ENCODE measurements at places on chromosomes 2 and 18. TPM values are rescaled to one million over a fixed set of nuclear protein-coding genes. Genes with fewer than 3 reads are reported as not detected.

GRCh38 chr2:190202604-190203003 lies 117.0 kb downstream of the HIBCH start:
- no peak overlapping the region for H3K27ac ChIP-seq
- no peaks in the 10 kb centered on the region for H3K36me3 ChIP-seq
- no peak for DNase-seq
- no peaks in the 10 kb centered on the region for H3K4me1 ChIP-seq
- H3K27me3 ChIP-seq = no peaks in the 10 kb centered on the region

- no peak overlapping the region for H3K4me3 ChIP-seq
- no peak overlapping the region for H3K27ac ChIP-seq
These were observed 67.3 kb upstream of the RMDN2 start for GRCh38 chr2:37857575-37858399.

GRCh38 chr2:158542577-158542976 lies 85.8 kb downstream of the PKP4 start:
- no peaks in the 10 kb centered on the region for H3K27me3 ChIP-seq
- no peak for DNase-seq
- H3K27ac ChIP-seq = no peak overlapping the region
- H3K4me3 ChIP-seq = no peak overlapping the region
- no peaks in the 10 kb centered on the region for H3K4me1 ChIP-seq
- no peaks in the 10 kb centered on the region for H3K36me3 ChIP-seq

DNA sequence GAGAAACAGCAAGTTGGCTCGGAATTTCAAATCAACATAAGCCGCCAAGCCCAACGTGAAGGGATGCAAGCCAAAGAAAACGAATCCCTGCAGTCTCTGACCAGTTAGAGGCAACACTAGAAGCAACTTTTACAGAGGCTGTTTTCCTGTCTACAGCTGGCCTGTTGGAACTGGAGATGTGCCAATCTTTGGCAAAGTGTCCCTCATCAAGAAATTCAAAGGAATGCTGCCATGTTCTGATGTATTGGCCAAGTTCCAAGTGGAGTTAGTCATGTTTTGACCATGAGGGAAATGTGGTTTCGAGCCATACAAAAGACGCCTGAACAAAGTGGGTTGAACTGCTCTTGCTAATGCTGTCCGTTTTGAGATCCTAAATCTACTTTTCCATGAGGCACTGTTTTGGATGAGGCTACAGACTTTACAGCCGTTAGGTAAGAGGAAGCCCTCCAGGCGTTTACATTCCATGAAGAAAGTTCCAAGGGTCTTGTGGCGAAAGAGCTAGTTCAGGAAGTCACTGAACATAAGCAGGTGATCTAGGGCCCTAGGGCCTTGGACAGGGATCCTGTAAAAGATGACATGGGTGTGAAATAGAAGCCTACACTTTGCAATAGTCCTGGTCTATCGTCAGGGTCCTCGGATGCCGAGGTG lies 140.7 kb upstream of the PXDN start:
- no peaks in the 10 kb centered on the region for H3K27me3 ChIP-seq
- DNase-seq = peak; percentile 77
- H3K4me3 ChIP-seq = no peak overlapping the region
- no peaks in the 10 kb centered on the region for H3K4me1 ChIP-seq
- no peak overlapping the region for H3K27ac ChIP-seq

GRCh38 chr2:223998948-223999347 lies 40.1 kb downstream of the SERPINE2 start:
- DNase-seq = peak; percentile 74
- no peaks in the 10 kb centered on the region for H3K4me1 ChIP-seq
- no peak overlapping the region for H3K27ac ChIP-seq
- peaks cover 1% of the 10 kb centered on the region for H3K36me3 ChIP-seq
- no peak overlapping the region for H3K4me3 ChIP-seq
- H3K27me3 ChIP-seq = no peaks in the 10 kb centered on the region

GRCh38 chr2:236579746-236580315 lies 10.2 kb downstream of the ACKR3 start:
- H3K27ac ChIP-seq = no peak overlapping the region
- no peak for DNase-seq
- H3K36me3 ChIP-seq = no peaks in the 10 kb centered on the region
- no peak overlapping the region for H3K4me3 ChIP-seq

GRCh38 chr18:55488473-55488872 lies 99.5 kb downstream of the TCF4 start:
- H3K36me3 ChIP-seq = no peaks in the 10 kb centered on the region
- no peaks in the 10 kb centered on the region for H3K27me3 ChIP-seq
- no peak overlapping the region for H3K27ac ChIP-seq
- DNase-seq = no peak

GRCh38 chr2:8983571-8983970 lies 19.9 kb downstream of the MBOAT2 start:
- no peak overlapping the region for H3K4me3 ChIP-seq
- no peaks in the 10 kb centered on the region for H3K27me3 ChIP-seq
- peaks cover 10% of the 10 kb centered on the region for H3K4me1 ChIP-seq
- DNase-seq = peak; percentile 42
- no peaks in the 10 kb centered on the region for H3K36me3 ChIP-seq

GRCh38 chr2:11398750-11399437 lies 54.5 kb upstream of the ROCK2 start:
- H3K27ac ChIP-seq = no peak overlapping the region
- no peaks in the 10 kb centered on the region for H3K36me3 ChIP-seq
- H3K4me3 ChIP-seq = no peak overlapping the region
- H3K4me1 ChIP-seq = peaks cover 6% of the 10 kb centered on the region
- no peak for DNase-seq
- no peaks in the 10 kb centered on the region for H3K27me3 ChIP-seq

DNA sequence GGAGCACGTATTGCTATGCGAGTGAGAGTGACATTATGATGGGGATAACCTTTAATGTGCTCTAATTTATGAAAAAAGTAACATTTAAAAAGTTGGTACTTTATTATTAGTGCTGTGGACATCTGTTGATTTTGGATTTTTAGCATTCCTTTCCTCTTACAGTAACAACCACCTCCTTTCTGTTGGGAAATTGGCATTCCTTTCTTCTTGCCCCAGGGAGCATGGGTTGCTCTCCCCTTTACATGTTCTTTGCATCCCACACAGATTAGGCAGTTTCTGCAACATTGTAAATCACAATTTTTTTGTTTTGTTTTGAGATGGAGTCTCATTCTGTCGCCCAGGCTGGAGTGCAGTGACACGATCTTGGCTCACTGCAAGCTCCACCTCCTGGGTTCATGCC lies 300.2 kb downstream of the LPIN1 start:
- peak; percentile 65 for DNase-seq
- peaks cover 9% of the 10 kb centered on the region for H3K4me1 ChIP-seq
- H3K27ac ChIP-seq = no peak overlapping the region
- H3K4me3 ChIP-seq = no peak overlapping the region

- peak overlapping the region; percentile 70 for H3K27ac ChIP-seq
- H3K4me1 ChIP-seq = no peaks in the 10 kb centered on the region
- no peaks in the 10 kb centered on the region for H3K27me3 ChIP-seq
- DNase-seq = peak; percentile 13
These were observed 1.1 kb downstream of the MIB1 start for GRCh38 chr18:21741562-21742314.

DNA sequence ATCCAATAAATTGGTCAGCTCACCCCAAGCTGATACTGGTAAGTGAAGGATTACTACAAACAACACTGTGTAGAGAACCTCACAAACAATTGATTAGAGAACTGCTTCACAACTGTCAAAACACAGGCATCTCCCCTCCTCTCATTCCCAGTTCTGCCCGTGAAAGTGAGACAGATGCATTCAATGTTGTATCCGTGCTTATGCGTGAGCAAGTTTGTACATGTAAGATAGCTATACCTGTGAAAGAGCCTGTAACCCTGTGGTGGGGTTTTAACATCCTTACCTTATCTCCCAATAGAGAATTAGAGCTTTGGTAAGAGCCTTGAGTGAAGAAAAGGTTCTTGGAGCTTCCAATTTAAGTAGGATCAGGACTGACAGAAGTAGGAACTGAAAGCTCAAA lies 9.1 kb downstream of the MARCHF4 start:
- no peaks in the 10 kb centered on the region for H3K27me3 ChIP-seq
- H3K4me1 ChIP-seq = peaks cover 7% of the 10 kb centered on the region
- DNase-seq = no peak
- H3K27ac ChIP-seq = no peak overlapping the region

DNA sequence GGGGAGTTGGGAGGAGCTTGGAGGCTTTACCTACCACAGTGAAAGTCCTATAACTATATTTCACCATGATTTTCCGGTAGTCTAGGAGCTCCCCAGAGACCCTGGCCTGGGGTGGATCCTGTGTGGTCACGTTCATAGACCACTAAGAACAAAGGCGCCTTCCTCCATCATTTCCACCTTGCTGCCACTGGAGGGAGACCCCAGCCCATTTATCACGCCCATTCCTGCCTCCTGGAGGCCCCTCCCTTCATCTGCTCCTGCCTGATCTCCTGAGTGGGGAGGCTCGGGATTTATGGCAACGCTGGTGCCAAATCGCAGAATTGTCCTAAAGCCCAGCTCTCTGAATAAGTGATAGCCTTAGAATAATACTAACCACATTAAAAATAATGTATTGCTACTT lies 507.6 kb upstream of the SPHKAP start:
- no peaks in the 10 kb centered on the region for H3K36me3 ChIP-seq
- H3K4me1 ChIP-seq = peaks cover 3% of the 10 kb centered on the region

DNA sequence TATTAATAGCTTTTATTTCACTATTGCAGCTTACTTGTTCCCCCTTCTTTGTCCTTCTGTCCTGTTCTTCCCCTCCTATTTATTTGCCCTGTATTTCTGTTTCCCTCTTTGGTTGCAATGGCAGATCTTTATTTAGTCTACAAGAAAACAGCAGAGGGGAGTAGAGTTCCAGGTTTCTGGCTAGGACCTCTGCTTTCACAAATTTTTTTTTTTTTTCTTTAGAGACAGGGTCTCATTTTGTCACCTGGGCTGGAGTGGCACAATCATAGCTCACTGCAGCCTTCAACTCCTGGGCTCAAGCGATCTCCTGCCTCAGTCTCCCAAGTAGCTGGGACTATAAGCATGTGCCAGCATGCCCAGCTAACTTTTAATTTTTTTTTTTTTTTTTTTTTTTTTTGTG lies 188.1 kb upstream of the SPRED2 start:
- peak; percentile 17 for DNase-seq
- no peaks in the 10 kb centered on the region for H3K4me1 ChIP-seq
- no peaks in the 10 kb centered on the region for H3K36me3 ChIP-seq
- no peak overlapping the region for H3K4me3 ChIP-seq
- no peak overlapping the region for H3K27ac ChIP-seq

DNA sequence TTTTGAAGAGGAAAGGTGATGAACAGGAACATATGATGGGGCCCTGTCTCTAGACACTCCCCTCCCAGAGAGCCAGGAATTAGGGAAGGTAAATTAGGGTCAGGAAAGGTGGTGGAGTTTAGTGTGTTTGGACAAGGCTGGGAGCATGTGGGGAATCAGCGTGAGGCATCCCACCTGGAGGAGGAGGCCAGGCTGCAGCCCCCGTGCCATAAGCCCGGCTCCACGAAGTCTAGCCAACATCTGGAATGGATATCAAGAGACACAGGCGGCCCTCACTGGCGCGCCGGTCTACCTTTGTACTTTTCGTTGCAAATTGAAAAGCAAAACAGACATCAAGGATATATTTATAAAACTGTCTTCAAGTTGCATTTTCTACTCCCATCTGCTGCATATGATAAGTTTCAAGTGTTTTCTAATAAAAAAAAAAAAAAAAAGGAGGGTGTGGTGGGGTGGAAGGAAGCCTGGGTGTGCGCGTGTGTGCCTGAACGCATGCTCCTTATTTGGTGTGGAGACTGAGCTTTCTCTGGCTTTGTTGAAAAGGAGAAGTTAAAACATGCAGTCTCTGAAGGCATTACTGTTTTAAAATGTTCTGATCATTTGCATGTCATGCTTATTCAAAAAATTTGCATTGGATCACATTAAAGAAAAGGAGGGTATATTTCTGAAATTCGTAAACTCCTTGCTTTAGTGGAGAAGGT lies 546.7 kb upstream of the ID2 start:
- no peaks in the 10 kb centered on the region for H3K27me3 ChIP-seq
- H3K27ac ChIP-seq = no peak overlapping the region
- no peak for DNase-seq
- no peak overlapping the region for H3K4me3 ChIP-seq
- no peaks in the 10 kb centered on the region for H3K4me1 ChIP-seq
- no peaks in the 10 kb centered on the region for H3K36me3 ChIP-seq

- H3K36me3 ChIP-seq = no peaks in the 10 kb centered on the region
- no peaks in the 10 kb centered on the region for H3K27me3 ChIP-seq
- no peak overlapping the region for H3K4me3 ChIP-seq
- DNase-seq = peak; percentile 82
- peaks cover 14% of the 10 kb centered on the region for H3K4me1 ChIP-seq
These were observed 27.4 kb upstream of the EIF2AK3 start for GRCh38 chr2:88654714-88655113.

GRCh38 chr2:211045025-211045424 lies 488.6 kb downstream of the CPS1 start:
- H3K4me1 ChIP-seq = no peaks in the 10 kb centered on the region
- no peaks in the 10 kb centered on the region for H3K27me3 ChIP-seq
- no peaks in the 10 kb centered on the region for H3K36me3 ChIP-seq
- H3K4me3 ChIP-seq = no peak overlapping the region
- DNase-seq = no peak

DNA sequence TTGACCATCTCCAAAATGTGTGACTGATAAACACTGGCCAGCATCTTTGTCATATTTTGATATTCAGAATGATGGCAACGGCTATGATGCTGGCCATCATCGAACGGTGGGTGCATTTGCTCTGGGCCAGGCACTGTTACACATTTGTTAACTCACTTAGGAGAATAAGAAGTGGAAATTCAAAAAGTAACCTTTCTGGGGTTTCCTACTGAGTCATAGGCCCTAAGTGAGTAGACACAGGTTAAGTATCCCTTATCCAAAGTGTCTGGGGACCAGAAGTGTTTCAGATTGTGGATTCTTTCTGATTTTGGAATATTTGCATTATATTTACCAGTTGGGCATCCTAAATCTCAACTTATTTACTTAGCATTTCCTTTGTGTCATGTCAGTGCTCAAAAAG lies 64.7 kb upstream of the TMEM87B start:
- H3K27ac ChIP-seq = no peak overlapping the region
- H3K36me3 ChIP-seq = no peaks in the 10 kb centered on the region
- H3K4me1 ChIP-seq = no peaks in the 10 kb centered on the region
- H3K27me3 ChIP-seq = no peaks in the 10 kb centered on the region
- no peak overlapping the region for H3K4me3 ChIP-seq

GRCh38 chr2:144414324-144414845 lies 105.5 kb downstream of the ZEB2 start:
- no peaks in the 10 kb centered on the region for H3K27me3 ChIP-seq
- DNase-seq = peak; percentile 100
- H3K4me1 ChIP-seq = peaks cover 12% of the 10 kb centered on the region
- peaks cover 1% of the 10 kb centered on the region for H3K36me3 ChIP-seq

GRCh38 chr2:84676295-84676694 lies 160.0 kb downstream of the DNAH6 start:
- no peaks in the 10 kb centered on the region for H3K27me3 ChIP-seq
- no peaks in the 10 kb centered on the region for H3K36me3 ChIP-seq
- peaks cover 6% of the 10 kb centered on the region for H3K4me1 ChIP-seq
- H3K4me3 ChIP-seq = no peak overlapping the region

Gene PCBP1
- 143 TPM for polyA plus RNA-seq

Gene CTAGE1
- not detected for polyA plus RNA-seq

Gene RAB27B
- 0.92 TPM for polyA plus RNA-seq

Gene SERPINB2
- 25.0 TPM for polyA plus RNA-seq

Gene EMILIN1
- 44.3 TPM for polyA plus RNA-seq

Gene PTCD3
- 59.3 TPM for polyA plus RNA-seq

Gene ZNF2
- polyA plus RNA-seq = 4.4 TPM

Gene LIMS3
- polyA plus RNA-seq = 0.71 TPM

Gene ARPC2
- 778 TPM for polyA plus RNA-seq

Gene LDLRAD4
- not detected for polyA plus RNA-seq

Gene OTOS
- polyA plus RNA-seq = not detected

Gene RAB6D
- 0.06 TPM for polyA plus RNA-seq

Gene TGFA
- 0.06 TPM for polyA plus RNA-seq

Gene ICA1L
- polyA plus RNA-seq = 3.1 TPM

Gene NLRC4
- polyA plus RNA-seq = not detected

Gene UGT1A10
- polyA plus RNA-seq = not detected

Measured in fibroblast of lung (primary cell).